ENCODE measurements at places on chromosomes 6 and 20. TPM values are rescaled to one million over a fixed set of nuclear protein-coding genes. Genes with fewer than 3 reads are reported as not detected.

DNA sequence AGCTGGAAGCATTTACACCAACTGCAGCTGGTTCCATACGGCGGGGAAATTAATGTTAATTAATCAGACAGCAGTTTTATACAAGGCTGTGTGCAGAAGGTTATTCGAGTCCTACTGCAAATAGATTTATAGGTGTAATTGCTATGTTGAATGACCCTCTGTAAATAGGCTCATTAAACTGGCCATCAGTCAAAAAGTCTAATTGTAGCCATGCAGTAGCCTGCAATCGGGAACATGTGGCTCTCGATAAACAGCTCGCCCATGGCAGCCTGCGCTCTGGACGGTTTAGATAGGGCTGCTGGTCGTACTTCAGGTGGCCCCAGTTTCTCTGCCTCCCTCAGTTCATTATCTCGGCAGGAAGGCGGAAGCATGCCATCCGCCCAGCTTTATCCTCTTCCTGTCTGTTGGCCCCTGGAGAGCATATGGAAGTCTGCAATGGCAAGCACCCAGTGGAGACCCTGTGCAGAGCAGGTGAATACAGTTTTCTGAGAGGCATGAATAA, 143.2 kb downstream of the MBOAT1 start:
- DNase-seq: no peak

DNA sequence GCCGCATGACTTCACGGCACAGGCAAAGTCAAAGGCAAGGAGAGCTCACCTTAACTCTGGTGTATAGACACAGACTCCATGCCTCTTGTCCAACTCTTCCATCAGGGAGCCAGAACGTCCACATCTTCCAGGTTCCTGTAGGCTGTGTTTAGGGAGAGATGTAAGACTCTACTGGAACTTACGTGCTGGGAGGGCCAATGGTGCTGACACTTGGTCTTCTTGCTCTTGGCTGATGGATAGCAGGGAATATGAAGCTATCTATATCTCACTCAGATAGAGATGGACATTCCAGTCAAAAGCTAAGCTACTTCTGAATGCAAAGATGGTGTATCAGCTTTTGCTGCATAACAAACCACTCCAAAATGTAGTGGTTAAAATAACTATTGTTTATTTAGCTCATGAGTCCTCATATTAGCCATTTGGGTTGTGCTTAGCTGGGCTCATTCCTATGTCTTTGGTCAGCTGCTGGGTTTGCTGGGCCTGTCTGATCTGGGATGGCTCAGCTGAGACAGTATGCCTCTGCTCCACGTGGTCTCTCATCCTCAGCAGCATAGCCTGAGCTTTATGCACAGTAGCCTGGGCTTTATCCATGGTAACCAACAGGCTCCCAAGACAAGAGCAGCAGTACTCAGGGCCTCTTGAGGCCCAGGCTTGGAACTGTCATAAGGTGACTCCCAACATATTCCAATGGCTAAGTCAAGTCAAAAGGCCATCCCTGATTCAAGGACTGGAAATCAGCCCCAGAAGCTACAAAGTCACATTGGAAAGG, 111.6 kb downstream of the SNX5 start:
- no peak for DNase-seq

DNA sequence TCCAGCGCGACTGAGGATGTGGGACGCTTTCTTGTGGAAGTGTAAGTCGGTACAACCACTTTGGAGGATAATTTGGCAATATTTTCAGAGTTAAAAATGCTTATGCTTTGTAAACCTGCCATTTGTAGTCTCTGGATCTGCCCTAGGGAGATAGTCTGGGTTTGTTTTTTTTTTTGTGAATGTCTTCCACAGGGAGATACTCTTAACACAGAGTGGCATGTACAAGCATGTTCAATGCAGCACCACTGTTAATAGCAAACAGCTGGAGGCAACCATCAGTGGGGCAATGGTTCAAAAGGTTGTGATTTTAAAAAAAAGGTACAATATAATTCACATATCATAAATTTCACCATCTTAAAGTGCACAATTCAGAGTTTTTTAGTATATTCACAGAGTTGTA, 22.4 kb downstream of the SLC9A8 start:
- no peak for DNase-seq

DNA sequence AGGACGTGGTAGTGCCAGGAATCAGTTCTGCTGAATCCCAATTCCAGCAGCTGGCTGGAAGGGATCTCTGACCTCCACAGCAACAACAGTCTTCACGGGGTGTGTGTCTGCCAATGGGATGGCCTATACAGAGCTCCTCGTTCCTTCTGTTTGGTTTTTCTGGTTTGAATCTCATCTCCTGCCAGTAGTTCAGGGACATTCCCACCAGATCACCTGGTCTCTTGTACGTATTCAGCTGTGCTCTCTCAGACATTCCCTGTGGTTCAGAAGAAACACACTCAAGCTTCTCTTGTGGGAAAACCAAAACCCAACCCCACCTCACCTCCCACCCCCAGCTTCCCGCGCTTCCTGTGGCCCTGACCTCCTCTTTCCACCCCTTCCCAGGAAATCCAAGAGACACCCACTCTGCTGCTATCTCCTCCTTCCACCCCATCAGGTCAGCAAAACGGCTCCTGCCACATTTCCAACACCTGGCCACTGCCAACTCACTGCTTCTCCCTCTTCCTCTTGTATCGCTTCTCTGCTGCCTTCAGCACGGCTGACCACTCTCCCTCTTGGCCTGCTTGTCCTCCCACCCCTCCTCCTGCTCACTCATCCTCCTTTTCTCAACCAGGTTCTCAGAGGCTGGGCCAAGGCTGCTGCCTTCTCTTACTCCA, 63.3 kb upstream of the PTGIS start:
- DNase-seq: no peak

- no peak for DNase-seq
Observed at GRCh38 chr6:53233309-53233708, 84.7 kb upstream of the GCM1 start.

Gene SYCP2
- total RNA-seq: 0.35 TPM

Gene RGS17
- not detected for total RNA-seq

Gene RBPJL
- total RNA-seq: 0.23 TPM

Gene OR2H2
- not detected for total RNA-seq

Gene ANGPT4
- total RNA-seq: 0.05 TPM

Gene LBP
- 459 TPM for total RNA-seq

Data from left lobe of liver (tissue), 2 donors.